ENCODE measurements at places on chromosomes 11 and 22. TPM values are rescaled to one million over a fixed set of nuclear protein-coding genes. Genes with fewer than 3 reads are reported as not detected.
A peak's percentile ranks its signal among the peaks of the same experiment; 100 is the strongest.

- DNase-seq: no peak
Measured at GRCh38 chr11:73559743-73560142, 38.2 kb downstream of the FAM168A start.

DNA sequence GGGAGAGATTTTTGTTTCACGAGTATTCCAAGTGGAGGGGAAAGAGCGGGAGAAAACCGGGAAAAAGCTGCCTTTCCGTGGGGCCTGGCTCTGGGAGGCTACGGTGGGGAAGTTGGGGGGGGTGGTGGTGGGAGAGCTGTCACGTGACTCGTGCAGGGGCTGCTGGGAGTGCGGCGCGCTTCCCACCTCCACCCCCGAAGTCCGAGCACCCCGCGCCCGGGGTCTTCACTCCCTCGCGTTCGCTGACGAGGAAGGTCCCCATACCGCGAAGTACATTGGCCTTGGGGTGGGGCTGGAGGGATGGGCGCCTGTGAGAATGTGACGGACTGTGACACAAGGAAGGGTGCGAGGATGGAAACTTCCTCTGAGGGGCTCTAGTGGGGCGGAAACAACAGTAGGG, at the start of gene TEX12:
Gene TEX12 (plus strand): TSS at position 228 of the 400 bp plus-strand sequence. CDS start 1,897 bp downstream, outside the sequence.
- DNase-seq: no peak

The KRTAP5-5 gene
- not detected for total RNA-seq

DNA sequence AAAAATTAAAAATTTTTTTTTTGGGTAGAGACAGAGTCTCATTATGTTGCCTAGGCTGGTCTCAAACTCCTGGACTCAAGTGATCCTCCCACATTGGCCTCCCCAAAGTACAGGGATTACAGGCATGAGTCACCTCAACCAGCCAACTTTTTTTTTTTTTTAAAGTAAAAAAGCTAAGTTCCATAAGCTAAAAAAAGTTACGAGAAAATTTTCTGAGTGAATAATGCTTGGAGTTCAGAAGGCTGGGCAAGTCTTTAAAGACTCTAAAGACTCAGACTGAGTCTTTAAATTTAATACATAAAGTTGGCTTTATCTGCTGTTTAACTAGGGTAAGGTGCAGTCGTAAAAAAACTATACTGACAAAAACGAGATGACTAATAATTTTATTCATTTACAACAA, 5.6 kb downstream of the DDX6 start:
- DNase-seq: no peak

- no peak for DNase-seq
Measured at GRCh38 chr11:76209973-76210930, 4.0 kb upstream of the WNT11 start.

DNA sequence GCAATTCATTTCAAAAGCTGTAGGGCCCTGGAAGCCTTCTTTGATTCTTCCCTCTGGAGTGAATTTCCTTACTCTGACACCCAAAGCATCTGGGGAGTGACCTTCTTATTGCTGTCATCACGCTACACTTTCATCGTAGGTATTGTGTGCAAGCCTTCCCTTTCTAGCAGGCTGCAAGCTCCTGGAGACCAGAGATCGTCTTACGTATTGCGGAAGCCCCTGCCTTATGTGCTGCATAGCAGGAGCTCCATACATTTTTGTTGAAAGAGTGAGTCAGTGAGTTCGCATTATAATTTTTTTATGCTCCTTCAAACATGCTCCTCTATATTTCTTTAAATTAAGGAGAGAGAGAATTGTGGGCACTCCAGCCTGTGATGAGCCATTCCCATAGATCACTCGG, 21.2 kb upstream of the TMEM218 start:
- no peak for DNase-seq

DNA sequence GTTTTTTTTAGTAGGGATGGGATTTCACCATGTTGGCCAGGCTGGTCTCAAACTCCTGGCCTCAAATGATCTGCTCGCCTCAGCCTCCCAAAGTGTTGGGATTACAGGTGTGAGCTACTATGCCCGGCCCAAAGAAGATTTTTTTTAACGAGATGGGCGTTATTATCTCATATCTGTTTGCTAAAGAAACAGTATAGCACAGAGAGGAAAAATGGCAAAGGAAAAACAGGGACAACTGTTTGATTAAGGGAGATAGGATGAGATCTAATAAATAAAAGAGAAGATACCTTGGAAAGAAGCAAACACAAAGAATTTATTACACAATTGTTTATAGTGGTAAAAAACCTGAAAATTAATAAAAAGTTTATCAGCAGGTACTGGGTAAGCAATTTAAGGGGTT, 10.4 kb upstream of the CEP295 start:
- DNase-seq: no peak

The OR10A2 gene
- total RNA-seq: not detected

- no peak for DNase-seq
Measured at GRCh38 chr22:31583861-31584485, 78.0 kb downstream of the PISD start.

DNA sequence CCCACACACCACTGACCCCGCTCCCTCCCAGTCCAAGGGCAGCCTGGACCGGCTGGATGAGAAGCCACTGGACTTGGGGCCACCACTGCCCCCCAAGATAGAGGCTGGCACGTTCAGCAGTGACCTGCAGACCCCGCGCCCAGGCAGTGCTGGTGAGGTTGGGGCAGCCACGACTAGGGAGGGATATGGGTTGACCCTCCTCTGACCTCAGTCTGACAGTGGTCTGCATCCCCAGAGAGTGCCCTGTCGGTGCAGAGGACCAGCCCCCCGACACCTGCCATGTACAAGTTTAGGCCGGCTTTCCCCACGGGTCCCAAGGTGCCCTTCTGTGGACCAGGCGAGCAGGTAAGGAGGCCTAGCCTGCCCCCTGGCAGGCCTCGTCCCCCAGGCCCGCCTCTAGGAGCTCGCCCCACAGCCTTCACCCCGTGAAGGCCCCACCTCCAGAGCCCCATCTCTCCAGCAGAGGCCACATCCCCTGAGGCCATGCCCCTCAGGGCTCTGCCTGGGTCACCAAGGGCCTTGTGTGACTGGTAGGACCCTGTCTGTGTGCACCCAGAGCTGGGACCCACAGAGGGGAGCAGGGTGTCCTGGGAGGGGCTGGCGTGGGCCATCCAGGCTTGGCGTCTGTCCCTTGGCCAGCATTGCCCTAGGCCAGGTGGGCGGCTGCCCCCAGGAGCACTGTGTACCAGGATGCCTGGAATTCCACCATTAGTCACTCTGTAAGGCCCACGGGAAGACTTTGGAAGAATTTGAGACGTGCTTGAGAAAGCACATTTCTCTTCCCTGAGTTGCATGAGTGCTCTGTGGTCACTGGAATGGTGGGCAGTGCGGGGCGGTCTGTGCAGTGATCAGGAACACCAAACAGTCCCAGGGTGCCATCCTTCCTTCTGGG, 9.4 kb downstream of the CCDC188 start:
- no peak for DNase-seq

- DNase-seq: peak; percentile 71
Measured at GRCh38 chr11:9861860-9862725, 198.2 kb downstream of the SWAP70 start.

DNA sequence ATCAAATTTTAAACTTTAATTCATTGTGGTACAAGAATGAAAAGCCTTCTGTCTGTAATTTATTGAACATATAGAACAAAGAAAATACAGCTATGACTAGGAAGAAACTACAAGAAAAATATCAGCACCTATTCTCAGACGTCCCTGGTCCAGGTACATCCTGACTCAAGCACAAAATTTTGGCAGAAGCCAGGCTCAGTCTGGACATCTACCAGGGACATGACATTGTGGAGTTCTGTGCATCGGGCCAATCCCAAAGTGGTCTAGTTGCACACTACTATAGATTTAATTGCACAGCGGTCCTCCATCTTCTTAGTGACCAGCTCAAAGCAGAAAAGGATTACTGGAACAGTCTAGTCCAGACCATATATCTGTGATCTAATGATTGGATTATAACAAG, 15.7 kb upstream of the CD59 start:
- DNase-seq: no peak

DNA sequence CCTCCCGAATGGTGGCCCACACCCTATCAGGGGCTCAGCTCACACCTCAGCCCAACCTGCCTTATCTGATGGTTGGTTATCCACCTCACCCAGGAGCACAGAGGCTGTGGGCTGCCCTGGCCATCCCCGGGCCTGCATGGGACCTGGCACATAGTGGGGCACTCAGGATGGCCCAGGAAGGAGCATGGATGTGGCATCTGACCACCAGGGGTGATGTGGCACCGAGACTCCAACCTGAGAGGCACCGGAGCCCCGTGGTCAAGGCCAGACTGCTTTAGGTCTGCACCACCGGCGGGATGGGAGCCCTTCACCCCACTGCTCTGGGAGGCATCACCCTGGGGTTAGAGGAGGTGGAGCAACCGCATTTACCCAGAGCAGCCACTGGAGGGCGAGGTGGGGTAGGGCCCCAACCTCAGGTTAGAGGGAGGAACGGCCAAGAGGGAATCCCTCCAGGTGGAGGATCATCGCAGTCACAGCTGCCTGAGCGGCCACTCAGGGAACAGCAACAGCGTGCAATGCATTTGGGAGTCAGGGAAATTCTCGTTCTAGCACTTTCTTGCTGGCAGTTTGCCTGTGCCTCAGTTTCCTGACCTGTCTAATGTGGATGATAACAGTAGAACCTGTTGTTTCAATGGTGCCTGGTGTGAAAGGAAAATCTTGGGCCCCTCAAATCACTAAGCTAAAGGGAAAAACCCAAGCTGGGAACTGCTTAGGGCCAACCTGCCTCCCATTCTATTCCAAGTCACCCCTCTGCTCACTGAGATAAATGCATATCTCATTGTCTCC, 52.9 kb upstream of the CARS1 start:
- peak; percentile 58 for DNase-seq

- no peak for DNase-seq
Measured at GRCh38 chr11:67495234-67496005, 9.7 kb downstream of the PITPNM1 start.

DNA sequence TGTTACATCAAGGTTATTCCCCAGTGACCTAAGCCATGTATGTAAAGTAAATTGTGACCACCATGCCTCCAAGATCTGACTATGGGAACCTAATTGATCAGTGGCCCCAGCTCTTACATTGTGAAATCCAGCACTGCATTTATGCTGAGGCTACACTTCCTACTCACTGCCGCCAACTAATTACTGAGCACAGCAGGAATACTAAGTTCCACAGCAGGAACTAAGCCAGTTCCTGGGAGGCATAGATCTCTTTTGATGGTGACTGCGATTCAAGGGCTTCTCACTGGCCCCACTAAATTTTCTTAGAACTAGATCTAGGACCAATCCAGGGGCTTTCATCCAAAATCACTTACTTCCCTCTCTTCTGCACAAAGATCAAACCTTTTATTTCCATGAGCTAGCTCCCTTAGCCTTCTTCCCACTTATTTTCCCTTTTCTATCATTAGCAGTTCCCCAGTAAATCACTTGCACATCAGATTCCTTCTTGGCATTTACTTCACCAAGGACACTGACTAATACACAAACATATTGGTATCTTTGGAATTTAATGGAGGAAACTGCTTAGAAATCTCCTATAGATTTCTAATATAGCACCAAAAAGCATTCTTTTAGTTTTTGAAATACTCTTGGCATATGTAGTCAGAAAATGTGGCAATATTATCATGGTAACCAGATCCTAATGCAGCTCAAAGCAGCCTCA, 46.0 kb downstream of the CNTN5 start:
- no peak for DNase-seq

The TAGLN gene
- 2.7 TPM for total RNA-seq

- DNase-seq: no peak
Measured at GRCh38 chr11:112996994-112997393, 35.8 kb downstream of the NCAM1 start.

GRCh38 chr11:95306801-95307200, 75.8 kb upstream of the SESN3 start:
- no peak for DNase-seq

DNA sequence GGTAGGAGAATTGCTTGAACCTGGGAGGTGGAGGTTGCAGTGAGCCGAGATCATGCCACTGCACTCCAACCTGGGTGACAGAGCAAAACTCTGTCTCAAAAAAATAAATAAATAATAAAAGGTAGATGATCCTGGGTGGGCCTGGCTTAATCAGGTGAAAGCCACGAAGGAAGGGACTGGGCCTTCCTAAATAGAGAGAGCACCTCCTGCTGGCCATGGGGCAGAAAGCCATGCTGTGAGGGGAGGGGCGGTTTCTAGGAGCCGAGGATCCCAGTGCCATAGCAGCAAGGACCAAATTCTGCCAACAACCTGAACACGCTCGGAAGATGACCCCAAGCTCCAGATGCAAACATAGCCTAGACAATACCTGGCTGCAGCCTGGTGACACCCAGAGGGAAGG, 24.5 kb upstream of the DGKZ start:
- no peak for DNase-seq

- no peak for DNase-seq
Measured at GRCh38 chr22:46084943-46085827, 65.1 kb upstream of the PPARA start.

DNA sequence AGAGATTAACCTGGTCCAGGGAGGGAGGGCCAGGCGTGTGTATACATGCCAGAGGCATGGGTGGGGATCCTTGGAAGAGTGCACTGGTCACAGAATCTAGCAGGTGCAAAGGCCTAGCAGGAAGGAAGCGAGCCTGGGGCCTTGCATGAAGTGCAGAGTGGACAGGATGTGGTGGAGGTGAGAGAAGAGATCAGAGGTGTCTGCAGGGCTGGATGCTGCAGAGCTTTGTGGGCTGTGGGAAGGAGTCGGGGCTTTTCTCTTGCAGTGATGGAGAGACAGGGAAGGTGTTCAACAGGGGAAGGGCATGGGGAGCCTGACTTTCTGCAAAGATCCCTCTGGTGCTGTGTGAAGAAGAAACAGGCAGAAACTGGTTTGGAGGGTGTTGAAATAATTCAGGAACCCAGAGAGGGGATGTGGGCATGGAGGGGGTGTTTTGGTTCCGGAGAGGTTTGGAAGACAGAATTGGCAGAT, 2.5 kb upstream of the TPST2 start:
- peak; percentile 92 for DNase-seq

The BIRC3 gene
- 46.4 TPM for total RNA-seq

The ARHGAP8 gene
- total RNA-seq: 1.1 TPM

- DNase-seq: no peak
Measured at GRCh38 chr11:19701421-19701820, 11.2 kb upstream of the NAV2 start.

GRCh38 chr22:25380122-25380747, 160.8 kb downstream of the CRYBB2 start:
- DNase-seq: no peak

GRCh38 chr11:19660076-19660475, 52.6 kb upstream of the NAV2 start:
- peak; percentile 49 for DNase-seq

GRCh38 chr11:102464859-102465500, 12.4 kb upstream of the TMEM123 start:
- no peak for DNase-seq

DNA sequence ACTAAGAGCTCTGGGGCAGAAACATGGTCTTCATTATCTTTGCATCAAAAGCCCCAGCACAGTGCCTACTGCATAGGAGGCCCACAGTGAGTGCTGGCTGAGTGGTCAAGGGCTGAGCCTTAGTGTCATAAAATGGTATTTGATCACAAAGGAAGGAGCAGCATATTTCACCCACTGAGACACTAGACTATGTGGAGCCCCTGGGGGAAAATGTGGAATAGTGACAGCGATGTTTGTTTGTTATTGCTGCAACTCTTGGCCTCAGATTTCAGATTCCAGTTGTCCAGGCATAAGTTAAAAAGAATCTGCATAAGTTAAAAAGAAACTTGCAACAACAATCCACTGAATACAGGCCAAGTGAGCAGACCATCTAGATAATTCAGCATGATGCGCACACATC, 7.0 kb downstream of the KIRREL3 start:
- no peak for DNase-seq

- DNase-seq: no peak
Measured at GRCh38 chr11:86148345-86148747, 79.5 kb upstream of the PICALM start.
